Upper lobe of right lung (tissue), 1 donor: ENCODE measurements at places on chromosomes 2 and 18. TPM values are rescaled to one million over a fixed set of nuclear protein-coding genes. Genes with fewer than 3 reads are reported as not detected.
A peak's percentile ranks its signal among the peaks of the same experiment; 100 is the strongest.

Gene KIDINS220
- 69.6 TPM for total RNA-seq

GRCh38 chr2:232598293-232598692, 35.1 kb upstream of the EFHD1 start:
- DNase-seq: peak; percentile 30

GRCh38 chr2:201223089-201224073, 37.0 kb upstream of the CASP8 start:
- DNase-seq: no peak

Gene XDH
- total RNA-seq: 0.41 TPM

DNA sequence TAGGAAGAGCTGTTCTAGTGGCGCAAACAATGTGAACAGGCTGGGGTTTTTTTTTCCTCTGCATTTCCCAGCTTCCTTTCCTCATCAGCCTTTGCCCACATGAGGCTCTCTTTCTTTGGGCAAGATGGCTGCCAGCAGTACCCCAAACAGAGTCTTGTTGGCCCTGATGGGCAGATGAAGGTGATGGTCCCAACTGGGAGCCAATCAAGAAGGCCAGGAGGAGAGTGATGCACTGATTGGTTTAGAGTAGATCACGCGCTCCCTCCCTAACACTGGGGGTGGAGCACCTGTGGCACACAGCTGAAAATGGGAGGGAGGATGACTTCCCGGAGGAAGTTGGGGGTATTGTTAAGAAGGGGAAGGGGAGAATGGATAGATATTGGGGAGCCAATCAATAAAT, 96.3 kb upstream of the FZD7 start:
- no peak for DNase-seq

Gene PDE1A
- total RNA-seq: 6.3 TPM

GRCh38 chr18:49698525-49699025, 114.8 kb downstream of the ACAA2 start:
- DNase-seq: no peak

Gene LAMA1
- 1.4 TPM for total RNA-seq

Gene PIEZO2
- 20.4 TPM for total RNA-seq

- no peak for DNase-seq
Observed at GRCh38 chr2:205762881-205763280, 80.6 kb downstream of the NRP2 start.

DNA sequence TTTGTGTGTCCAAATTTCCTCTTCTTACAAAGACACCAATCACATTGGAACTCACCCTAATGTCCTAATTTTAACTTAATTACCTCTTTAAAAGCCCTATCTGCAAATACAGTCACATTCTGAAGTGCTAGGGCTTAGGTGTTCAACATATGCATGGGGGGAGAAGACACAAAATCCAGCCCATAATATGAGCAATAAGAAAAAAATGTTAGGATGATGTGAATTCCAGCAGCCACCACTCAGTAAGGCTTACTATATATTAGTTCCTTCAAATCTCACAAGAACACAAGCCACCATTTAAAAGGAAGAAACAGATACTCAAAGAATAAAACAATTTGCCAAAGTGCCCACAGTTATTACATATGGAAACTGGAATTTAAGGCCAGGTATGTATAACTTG, 285.7 kb downstream of the EPHA4 start:
- no peak for DNase-seq

GRCh38 chr18:46916551-46917107, 678 bp downstream of the PIAS2 start:
- no peak for DNase-seq

DNA sequence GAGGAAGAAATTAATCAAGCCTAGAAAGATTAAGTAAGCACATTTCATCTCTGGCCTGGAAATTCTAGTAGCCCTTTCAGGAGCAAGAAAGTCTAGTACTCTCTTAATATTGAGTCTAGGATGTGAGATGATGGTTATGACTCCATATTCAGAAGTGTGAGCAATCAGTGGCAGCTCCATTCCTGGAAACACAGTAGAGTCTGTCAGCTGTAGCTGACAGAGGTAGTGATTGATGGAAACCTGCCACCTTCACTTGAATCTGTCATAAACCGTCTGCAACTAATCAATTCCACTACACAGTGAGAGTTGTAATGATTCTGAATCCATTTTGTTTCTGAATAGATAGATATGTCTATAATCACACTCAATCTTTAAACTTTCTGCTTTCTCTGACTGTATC, 635.1 kb downstream of the IRS1 start:
- DNase-seq: no peak

Gene HOXD13
- not detected for total RNA-seq

DNA sequence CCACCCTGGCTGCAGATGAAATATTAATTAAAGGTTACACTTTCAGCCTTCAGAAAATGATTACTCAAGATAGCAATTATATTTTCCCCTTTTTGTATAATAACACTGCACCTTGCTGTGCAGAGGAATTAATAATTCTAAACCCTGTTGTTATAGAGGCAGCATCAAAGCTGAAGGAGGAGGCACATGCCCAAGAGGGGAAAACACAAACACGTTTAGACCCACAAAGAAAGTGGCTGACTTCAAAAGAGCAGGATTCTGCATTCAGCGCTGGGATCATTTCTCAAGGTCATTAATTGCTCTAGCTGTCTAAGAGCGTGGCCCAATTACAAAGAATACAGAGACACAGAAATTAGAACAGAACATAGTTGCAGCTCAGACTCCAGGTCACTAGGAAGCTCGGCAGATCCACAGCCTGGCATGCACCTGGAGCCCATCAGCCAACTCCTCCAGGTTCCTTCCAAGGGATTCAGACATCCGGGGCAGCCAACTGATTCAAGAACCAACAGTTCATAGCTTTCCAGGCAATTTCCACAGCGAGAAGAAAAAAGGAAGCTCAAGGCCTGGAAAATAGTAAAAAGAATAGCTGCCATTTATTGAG, 102.3 kb upstream of the ID2 start:
- DNase-seq: no peak

Gene DAPL1
- total RNA-seq: not detected

Gene ITSN2
- 104 TPM for total RNA-seq

Gene ACMSD
- not detected for total RNA-seq

DNA sequence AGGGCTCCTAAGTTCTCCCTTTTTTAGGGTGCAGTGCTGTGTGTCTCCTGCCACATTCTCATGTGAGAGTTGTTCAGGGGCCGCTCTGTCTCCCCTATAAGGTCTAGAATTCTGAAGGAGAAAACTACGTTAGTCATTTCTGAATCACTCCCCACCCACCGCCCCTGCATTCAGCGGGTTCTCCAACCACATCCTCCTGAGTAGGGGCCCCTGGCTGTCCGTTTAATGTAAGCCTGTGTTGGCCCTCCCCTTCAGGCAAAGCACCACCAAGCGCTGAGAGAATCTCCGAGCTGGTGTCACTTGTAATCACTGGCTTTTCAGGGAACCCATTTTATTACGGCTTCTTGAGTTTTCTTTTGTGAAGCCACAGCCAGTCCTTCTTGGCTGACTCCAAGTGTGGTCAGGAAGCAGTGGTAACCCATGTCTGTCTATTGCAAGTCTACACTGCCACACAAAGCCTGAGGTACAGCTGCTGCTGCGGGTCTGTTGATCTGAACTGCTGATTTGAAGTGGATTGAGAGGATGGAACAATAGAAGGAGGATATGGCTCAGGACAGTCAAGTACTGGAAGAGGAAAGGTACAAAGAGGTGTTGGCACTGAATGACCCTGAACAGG, 16.9 kb downstream of the LCT start:
- no peak for DNase-seq

GRCh38 chr2:73994178-73994831, 9.6 kb downstream of the TET3 start:
- no peak for DNase-seq

DNA sequence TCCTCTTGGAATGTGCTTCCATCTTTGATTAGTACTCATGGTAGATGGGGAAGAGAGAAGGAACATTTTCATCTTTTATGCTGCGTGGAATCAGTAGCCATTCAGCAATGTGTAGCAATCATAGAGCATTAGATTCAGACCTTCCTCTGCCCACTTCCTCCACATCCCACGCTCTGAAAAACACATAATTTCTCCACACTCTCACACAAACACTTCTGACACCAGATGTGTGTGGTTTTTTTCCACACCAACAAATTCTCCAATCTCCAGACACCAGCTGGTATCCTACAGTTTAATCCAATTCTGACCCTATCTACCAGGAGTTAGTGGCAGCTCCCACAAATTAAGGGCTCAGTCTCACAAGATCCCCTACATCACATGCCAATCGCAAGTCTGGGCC, 103.3 kb downstream of the AOX1 start:
- DNase-seq: no peak

GRCh38 chr2:159317392-159318088, 31.0 kb upstream of the WDSUB1 start:
- DNase-seq: no peak
